ENCODE measurements at places on chromosomes 12 and 14. TPM values are rescaled to one million over a fixed set of nuclear protein-coding genes. Genes with fewer than 3 reads are reported as not detected.

The TRMT5 gene
- total RNA-seq: 18.0 TPM

The IL26 gene
- not detected for total RNA-seq

The LRTM2 gene
- total RNA-seq: not detected

The BDKRB2 gene
- 3.9 TPM for total RNA-seq

The INHBC gene
- total RNA-seq: 0.74 TPM

The RTL1 gene
- total RNA-seq: not detected

The RPS6KA5 gene
- total RNA-seq: 3.5 TPM

The SERPINA5 gene
- total RNA-seq: not detected
